ENCODE measurements at places on chromosomes 5 and 9.
A peak's percentile ranks its signal among the peaks of the same experiment; 100 is the strongest.

DNA sequence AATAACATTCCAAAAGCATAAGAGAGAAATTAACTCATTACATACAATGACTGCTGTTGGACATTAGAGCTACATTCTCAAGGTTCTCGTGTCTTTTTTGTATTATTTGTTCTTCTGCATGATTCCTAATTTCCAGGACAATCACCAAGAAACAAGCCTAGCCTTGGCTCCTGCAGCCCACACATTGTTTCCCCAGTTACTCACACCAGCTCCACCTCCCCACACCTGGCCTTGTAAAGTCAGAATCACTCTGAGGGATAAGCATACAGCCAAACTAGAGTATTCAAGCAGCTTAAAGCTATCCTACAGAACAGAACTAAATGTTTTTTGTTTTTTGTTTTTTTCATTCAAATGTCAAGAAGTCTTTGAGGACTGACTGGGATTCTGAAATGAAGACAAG lies 189.2 kb downstream of the HINT1 start:
- no peak overlapping the region for H3K27ac ChIP-seq
- H3K4me1 ChIP-seq = no peaks in the 10 kb centered on the region
- H3K27me3 ChIP-seq = no peaks in the 10 kb centered on the region
- no peaks in the 10 kb centered on the region for H3K36me3 ChIP-seq

DNA sequence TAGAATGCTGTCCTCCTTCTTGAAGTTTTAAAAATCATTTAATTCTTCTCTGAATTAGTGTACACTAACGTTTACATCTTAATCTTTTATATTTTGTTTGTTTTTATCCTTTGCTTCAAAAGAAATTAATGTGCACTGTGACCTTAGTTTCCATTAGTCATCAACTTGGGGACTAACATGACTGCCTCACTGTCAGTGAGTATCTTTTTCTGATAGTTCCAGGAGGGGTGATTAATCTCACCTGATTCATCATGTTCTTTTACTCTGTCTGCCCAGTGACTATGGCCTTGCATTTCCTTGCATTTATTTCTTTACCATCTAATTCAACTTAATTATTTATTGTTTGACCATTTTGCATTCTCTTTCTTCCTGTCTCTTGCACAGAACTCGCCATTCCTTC lies 33.4 kb upstream of the NR3C1 start:
- H3K27ac ChIP-seq = no peak overlapping the region
- peaks cover 2% of the 10 kb centered on the region for H3K4me1 ChIP-seq
- H3K36me3 ChIP-seq = no peaks in the 10 kb centered on the region
- DNase-seq = peak; percentile 7

GRCh38 chr9:99262949-99263418 lies 40.9 kb downstream of the SEC61B start:
- H3K27me3 ChIP-seq = no peaks in the 10 kb centered on the region
- H3K27ac ChIP-seq = no peak overlapping the region
- no peak overlapping the region for H3K4me3 ChIP-seq
- H3K36me3 ChIP-seq = no peaks in the 10 kb centered on the region
- H3K4me1 ChIP-seq = peaks cover 5% of the 10 kb centered on the region

- DNase-seq = no peak
- H3K27me3 ChIP-seq = peaks cover 42% of the 10 kb centered on the region
- H3K4me3 ChIP-seq = no peak overlapping the region
- H3K36me3 ChIP-seq = no peaks in the 10 kb centered on the region
- H3K27ac ChIP-seq = no peak overlapping the region
Measured at GRCh38 chr9:36939214-36939613, 94.9 kb downstream of the PAX5 start.
